Left ventricle myocardium superior (tissue), 1 donor: ENCODE measurements at places on chromosomes 3 and 15. TPM values are rescaled to one million over a fixed set of nuclear protein-coding genes. Genes with fewer than 3 reads are reported as not detected.

GRCh38 chr3:57752307-57752706 lies 3.8 kb upstream of the SLMAP start:
- no peak for DNase-seq

GRCh38 chr3:47057212-47057671 lies 77.8 kb downstream of the NBEAL2 start:
- DNase-seq = no peak

GRCh38 chr3:18885612-18886011 lies 262.7 kb upstream of the KCNH8 start:
- DNase-seq = no peak

DNA sequence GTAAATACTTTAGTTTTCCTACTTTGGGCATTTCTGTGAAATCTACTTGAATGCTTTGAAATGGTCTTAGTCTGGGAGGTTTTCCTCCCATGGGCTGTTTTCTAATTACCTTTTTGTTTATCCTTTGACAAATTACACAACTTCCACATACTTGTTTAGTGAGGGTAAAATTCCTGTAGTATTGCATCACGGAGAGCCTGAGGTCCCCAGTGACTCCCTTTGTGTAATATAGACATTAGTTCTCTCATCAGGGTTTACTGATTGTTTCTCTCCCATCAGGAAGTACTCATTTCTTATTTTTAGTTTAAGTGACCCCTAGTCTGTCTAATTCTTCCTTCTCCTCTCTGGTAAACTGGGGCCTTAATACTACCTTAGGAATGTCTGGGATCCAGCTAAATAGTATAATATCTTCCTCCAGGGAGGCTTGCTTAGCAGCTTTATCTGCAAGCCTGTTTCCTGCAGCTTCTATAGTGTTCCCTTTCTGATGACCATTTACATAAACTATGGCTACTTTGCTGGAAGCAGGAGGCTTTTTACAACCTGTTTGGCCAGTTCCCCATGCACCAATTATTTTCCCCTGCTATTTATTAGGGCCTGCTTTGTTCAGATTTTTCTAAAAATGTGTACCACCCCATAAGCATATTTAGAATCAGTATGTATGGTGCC lies 87.2 kb upstream of the XCR1 start:
- DNase-seq = no peak

DNA sequence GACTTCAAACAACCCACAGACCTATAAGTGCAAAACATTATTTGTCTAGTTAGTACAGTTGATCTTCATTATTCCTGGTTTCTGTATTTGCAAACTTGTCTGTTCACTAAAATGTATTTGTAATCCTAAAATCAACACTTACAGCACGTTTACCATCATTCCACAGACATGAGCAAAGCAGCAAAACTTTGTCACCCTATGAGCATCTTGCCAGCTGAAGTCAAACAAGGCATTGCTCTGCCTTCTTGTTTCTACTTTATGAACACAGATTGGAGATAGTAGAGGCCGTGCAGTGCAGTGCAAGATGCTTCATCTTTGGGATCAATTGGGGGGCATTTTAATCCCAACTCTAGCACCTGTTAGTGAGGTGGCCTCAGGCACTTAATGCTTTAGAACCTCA lies 202.1 kb downstream of the NLGN1 start:
- DNase-seq = no peak

DNA sequence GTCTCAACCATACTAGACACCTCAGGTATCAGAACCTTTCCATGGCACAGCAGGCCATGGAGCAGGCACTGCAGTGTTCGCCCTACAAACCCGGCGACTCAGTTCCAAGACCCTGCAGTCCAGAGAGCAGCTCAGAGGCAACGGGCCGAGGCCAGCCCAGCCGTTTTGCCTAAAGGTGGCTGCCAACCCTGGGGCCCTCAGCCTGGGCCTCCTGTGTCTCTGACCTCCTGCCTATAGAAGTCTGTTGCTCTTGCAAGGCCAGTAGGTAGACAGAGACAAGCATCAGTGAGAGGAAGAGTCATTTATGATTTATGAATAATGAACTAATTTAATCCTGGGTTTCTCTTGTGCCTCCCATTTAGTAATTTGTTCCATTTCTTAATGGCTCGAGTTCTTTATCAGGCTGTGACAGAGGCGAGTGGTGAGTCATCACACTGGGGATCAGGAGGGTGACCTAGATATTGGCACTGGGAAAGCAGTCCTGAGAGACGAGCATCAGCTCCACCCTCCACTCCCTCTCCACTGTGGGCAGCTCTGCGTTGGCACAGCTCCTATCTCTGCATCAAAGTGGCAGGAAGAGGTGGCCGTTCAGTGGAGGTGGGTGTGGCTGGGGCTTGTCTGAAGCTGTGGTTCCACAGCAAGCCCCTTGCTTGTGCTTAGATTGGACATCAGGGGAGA lies 79.8 kb downstream of the ABHD5 start:
- DNase-seq = peak; percentile 63

DNA sequence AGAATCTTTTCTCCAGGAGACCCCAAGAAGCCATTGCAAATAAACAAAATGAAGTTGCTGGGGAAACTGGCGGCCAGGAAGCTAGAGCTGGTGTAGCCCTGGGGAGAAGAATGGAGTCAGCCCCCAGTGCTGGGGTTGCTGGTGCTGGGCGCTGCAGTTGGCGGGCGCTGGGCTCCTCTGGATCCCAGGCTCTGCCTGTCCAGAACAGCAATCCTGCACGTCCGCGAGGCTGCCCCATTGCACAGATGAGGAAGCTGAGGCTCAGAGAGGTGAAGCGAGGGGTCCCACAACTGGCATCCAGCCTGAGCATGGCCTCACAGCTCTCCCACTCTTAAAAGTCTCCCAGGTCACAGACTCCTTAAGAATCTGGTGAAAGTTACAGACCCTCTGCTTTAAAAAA lies 161.1 kb downstream of the OR4M2 start:
- no peak for DNase-seq

- peak; percentile 89 for DNase-seq
These were observed 122.4 kb downstream of the THSD4 start for GRCh38 chr15:71237456-71238188.

DNA sequence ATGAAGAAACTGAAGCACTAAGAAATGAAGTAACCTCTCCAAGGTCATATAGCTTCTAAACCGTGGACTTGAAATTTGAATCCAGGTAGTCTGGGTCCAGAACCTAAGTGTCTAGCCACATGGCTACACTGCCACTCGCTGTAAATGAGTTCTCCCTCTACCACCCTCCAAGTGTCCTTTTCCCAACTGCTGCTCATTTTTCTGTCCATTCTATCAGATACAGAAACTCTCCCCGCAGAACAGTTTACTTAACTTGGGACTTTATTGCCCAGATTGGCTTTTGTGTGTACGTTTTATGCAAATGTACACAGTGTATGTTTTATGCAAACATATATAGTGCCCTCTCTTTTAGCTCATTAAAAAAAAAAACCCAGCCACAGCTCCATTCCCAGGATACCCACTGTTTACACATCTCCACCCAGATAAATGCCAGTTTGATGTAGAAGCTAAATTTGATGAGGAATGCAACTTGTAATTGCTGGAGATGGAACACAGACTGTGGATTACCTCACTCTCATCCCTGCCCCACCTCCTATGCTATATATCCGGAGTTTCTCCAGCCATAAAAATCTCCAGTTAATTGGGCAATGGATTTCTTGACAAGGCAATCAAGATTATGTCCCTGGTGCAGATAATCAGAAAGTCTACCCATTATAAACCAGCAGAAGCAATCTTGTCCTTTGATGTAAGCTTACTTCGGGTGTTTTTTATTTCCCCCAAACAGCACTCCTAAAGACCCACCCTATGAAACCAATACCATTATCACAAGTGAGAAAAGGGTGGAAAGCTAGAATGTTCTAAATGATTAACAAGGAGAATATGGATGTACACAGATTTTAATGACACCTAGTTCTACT lies 42.0 kb downstream of the THBS1 start:
- DNase-seq = no peak

Gene GUCA1C
- total RNA-seq = 1.8 TPM

Gene PIERCE2
- total RNA-seq = 7.2 TPM

Gene HTR3C
- total RNA-seq = not detected

Gene ALDH1L1
- total RNA-seq = 16.6 TPM

Gene SUCNR1
- total RNA-seq = 0.12 TPM

Gene ZNF35
- total RNA-seq = 4.7 TPM

Gene DGKG
- total RNA-seq = 18.2 TPM

Gene ISL2
- total RNA-seq = not detected
